NCI-H1092 (cell line): ENCODE measurements at places on chromosomes 6 and 20.

DNA sequence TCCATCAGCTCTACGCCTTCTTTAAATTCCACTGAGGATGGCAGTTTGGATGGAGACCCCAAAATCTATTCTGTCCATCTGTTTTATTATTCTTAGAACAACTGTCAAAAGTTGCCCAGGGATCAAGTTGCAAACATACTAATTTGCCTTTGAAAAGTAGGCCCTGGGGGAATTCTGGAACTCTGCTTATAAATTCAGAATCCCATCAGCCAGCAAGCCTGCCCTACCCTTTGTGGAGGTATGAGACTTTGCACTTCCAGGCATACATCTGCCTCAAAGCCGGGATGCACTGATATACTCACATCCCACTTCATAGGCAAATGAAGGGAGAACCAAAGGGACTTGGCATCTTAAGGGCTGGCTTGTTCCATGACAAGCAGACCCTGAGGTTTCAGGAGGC is 93.6 kb downstream of the INSM1 start:
- no peak for DNase-seq

- no peak for DNase-seq
These were observed 6.7 kb downstream of the PSMA7 start for GRCh38 chr20:62136283-62137091.

- no peak for DNase-seq
These were observed 41.7 kb downstream of the TMEM242 start for GRCh38 chr6:157281570-157281969.

DNA sequence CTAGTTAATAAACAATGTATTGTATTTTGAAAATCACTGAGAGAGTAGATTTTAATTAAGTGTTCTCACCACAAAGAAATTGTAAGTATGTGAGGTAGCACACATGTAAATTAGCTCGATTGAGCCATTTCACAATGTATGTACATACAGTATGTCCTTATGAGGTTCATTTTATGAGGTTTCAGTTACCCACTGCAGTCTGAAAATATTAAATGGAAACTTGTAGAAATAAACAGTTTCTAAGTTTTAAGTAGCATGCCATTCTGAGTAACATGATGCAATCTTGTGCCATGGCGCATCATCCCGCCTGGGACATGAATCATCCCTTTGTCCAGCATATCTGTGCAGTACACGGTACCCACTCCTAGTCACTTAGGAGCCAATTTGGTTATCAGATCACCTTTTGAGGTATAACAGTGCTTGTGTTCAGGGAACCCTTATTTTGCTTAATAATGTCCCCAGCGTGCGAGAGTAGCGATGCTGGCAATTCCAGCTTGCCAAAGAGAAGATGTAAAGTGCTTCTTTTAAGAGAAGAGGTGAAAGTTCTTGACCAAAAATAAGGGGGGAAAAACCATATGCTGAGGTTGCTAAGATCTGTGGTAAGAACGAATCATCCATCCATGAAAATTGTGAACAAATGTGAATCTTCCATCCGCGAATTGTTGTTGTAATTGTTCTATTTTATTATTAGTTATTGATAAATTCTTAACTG is 64.7 kb downstream of the KCNS1 start:
- DNase-seq = no peak

- DNase-seq = no peak
These were observed 110.8 kb upstream of the SCP2D1 start for GRCh38 chr20:18702736-18703135.

DNA sequence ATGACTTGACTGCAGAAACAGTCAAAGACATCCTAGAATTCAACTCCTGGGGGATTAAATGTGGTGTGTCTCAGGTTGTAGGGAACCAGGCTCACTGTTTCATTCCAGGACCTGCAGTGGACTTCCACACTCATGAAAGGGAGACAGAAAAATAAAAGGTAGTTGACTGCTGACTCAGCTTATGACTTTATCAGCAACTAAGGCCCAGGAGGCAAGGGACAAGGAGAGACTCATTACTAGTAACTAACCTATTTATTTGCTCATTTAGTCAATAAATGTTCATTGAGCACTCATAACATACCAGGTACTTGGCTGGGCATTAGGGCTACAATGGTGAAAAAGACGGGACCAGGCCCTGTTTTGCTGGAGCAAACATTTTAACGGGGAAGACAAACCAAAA is 2.9 kb downstream of the ZSCAN31 start:
- DNase-seq = no peak

DNA sequence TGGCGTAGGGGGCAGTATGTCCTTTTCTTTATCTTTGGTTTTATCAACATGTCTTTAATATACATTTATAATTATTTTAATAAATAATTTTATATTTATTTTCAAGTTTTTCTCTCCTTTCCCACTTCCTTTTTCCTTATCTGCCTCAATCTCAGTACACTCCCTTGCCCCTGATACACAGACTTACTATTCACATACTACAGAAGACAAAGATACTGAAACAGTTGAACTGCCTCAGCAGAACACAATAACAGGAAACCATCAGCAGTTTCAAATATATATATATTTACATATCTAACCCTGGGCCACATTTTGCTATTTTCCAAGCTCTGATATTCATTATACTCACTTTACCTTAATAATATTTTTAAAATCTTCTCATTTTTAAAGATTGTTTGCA is 19.8 kb downstream of the IBTK start:
- no peak for DNase-seq

DNA sequence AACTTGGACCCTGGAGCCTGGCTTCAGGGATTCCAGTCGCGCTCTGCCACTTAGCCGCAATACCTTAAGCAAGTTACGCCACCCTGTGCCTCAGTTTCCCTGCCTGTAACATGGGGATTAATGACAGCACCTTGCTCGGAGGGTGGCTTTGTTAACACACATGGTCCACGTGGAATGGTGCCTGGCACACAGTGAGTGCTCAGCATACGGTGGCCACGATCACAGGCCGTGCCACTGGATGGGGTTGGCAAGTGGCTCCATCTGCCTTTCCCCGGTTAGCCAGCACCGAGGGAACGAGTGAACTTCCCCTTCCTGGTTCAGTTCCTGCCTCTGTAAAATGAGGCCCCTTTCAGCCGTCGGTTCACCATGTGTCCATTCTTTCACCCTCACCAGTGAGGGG is 17.2 kb downstream of the C6orf132 start:
- no peak for DNase-seq

- no peak for DNase-seq
These were observed 12.1 kb downstream of the TRIM31 start for GRCh38 chr6:30100585-30101443.

GRCh38 chr6:3791526-3792203 is 40.2 kb upstream of the PXDC1 start:
- DNase-seq = no peak

DNA sequence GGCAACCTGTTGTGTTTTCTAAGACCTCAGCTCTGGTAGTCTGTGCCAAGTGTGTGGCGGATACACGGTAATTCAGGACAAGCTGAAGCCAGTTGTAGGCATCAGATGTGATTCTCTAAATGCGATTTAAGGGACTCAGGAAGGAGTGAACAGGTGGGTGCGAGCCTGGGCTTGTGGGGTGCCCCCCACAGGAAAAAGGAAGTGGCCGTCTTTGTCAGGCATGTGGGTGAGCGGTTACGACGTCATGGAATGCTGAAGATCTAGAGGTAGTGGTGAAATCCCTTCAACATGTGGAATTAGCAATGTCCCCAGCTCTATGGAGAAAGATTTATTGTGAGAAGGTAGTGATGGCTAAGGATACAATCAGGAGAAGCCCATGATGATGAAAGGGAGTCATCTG is 95.1 kb upstream of the EXOC2 start:
- DNase-seq = no peak

DNA sequence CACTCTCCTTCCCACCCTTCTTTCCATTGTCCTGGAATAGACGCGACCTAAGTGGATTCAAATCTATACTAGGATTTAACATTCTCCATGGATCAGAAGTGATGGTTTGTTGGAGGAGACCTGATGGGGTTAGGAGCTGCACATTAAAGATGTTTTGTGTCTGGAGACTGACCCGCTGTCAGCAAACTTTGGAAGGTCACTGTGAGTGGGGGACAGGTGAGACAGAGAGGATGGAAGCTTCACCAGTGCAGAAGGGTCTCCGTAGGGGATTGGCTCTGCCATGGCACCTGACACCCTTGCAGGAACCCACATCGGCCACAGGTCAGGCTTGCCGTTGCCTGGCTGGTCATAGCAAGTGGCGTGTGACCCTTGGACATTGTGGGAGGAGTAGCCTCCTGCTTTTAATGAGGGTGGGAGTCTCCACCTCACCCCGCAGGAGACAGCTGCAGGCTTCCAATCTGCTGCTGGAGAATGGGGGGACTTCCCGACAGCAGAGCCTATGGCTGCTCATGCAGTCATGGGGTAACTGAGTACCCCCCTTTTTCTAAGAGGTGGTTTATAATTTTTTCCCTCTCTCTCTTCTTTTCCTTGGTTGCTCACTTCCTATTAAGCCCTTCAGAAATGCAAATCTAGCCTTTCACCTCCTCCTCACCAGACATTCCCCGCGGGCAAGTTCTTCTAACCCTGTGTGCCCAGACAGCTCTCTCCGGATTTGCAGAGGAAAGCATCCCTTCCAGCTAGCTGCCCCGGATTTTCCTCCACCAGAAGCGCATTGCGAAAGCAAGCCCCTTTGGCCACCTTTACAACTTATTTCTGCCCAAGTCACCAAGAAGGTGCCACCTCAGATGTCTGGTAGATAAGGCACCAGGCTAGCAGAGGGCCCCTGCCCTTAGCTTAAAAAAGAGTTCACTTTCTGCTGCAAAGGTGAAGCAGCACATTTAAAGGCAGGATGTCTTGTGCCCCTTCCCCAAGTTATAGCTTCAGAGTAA is 53.5 kb downstream of the DACT2 start:
- no peak for DNase-seq

GRCh38 chr6:15110726-15111354 is 135.0 kb upstream of the JARID2 start:
- DNase-seq = no peak

GRCh38 chr20:44188752-44189151 is 1.8 kb upstream of the JPH2 start:
- DNase-seq = no peak
